ENCODE measurements at places on chromosomes 16 and 17.
A peak's percentile ranks its signal among the peaks of the same experiment; 100 is the strongest.

DNA sequence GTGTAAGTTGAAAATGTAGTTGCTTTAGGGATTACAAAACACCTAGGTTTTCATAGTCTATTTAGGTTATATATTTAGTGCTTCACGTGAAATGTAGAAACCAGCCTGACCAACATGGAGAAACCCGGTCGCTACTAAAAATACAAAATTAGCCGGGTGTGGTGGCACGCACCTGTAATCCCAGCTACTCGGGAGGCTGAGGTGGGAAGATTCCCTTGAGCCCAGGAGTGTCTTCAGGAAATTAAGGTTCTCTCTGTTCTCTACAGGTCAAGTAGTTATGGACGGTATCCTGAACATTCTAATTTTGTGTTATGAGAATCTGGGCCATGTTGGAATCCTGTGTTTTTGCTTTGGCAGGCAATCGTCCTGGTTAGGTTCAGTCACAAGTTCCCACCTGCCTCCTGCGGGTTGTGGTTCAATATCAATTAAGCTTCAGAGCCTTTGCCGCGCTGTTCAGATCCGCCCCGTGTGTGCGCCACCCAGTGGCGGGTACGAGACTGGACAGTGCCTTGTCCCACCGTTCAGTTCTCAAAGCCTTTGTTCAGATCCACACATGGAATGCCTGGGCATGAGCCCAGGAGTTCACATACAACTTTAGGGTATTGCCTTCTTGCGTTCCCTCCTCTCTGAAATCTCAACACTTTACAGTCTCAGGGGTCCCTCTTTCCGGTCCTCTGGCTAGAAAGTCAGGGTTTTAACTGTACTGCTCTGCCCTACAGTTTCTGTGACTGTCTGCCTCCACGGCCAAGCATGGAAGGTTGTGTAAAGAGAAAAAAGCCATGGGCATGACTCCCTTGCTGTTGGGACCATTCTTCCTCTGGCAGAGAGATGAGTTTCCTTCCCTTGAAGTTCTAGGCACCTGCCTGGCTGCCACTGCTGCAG lies 41.7 kb downstream of the HEATR6 start:
- no peak for DNase-seq

- no peak for DNase-seq
Measured at GRCh38 chr16:22660441-22661160, 149.9 kb downstream of the NPIPB5 start.

DNA sequence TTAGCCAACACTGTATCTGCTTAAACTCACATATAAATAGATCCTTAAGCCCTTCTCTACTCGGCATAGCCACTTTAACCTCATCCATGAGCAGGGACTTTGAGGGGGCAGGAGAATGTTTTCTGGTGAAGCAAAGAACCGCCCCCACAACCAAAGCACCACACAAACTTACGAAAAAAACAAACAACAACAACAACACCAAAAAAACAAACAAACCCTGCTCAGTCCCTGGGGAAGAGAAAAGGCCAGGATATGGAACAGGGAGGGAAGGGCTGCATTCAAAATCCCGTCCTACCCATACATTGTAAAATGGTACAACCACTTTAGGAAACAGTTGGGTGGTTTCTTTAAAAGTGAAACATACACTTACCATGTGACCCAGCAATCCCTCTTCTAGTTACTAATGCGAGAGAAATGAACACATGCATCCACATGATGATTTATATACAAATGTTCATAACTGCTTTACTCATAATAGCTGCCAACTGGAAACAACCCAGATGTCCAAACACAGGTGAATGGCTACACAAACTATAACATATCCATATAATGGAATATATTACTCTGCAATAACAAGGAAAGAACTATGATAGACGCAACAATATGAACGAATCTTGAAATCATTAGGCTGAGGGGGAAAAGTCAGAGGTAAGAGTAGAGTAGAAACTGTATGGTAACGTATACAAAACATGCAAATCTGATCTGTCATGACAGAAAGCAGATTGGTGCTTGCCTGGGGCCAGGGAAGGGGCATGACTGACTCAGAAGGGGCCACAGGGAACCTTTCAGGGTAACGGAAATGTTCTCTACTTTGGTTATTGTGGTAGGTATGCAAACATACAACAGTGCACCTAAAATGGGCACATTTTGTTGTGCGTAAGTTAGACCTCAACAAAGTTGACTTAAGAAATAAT lies 37.7 kb upstream of the TOB1 start:
- no peak for DNase-seq

- no peak for DNase-seq
Measured at GRCh38 chr17:20273741-20274500, 193.4 kb downstream of the LGALS9B start.

DNA sequence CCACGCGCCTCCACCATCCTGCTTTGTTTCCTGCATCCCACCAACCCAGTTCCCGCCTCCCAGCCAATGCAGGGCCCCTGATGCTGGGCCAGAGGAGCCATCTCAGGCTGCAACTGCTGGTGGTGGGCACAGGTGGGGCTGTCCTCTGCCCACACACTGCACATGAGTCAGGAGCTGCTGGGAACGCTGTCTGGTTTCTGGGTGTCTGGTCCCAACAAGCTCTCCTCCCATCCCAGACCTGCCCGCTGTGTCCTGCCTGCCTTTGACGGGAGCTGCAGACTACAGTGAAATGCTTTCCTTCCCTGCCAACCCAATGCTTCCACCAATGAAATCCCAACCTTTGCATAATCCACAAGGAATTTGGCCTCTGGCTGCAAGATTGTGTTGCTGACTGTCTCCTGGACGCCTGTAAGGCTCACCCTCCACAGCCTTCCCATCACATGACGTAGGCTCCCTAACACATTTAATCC lies 98.9 kb downstream of the N4BP1 start:
- no peak for DNase-seq

- DNase-seq: peak; percentile 62
Measured at GRCh38 chr16:58020628-58021521, 4.7 kb upstream of the MMP15 start.

DNA sequence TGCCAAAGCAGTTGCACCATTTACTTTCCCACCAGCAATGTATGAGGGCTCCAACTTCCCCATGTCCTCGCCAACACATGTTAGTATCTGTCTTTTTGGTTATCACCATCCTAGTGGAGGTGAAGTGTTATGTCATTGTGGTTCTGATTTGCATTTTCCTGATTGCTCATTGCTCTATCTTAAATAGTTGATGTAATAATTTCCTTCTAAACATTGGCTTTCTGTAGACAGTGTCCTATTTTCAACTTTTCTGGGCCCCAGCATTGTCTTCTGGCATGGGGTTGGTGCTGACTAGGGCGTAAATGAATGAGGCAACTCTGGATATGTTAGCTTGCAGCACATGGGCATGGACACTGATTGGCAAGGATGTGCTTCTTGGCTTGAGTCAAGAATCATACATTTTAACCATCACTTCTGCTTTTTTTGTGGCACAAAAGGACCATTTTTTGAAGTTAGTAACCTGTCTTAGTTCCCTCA lies 25.1 kb downstream of the PLCG2 start:
- DNase-seq: no peak
